ENCODE measurements at places on chromosomes 6 and 20.
A peak's percentile ranks its signal among the peaks of the same experiment; 100 is the strongest.

DNA sequence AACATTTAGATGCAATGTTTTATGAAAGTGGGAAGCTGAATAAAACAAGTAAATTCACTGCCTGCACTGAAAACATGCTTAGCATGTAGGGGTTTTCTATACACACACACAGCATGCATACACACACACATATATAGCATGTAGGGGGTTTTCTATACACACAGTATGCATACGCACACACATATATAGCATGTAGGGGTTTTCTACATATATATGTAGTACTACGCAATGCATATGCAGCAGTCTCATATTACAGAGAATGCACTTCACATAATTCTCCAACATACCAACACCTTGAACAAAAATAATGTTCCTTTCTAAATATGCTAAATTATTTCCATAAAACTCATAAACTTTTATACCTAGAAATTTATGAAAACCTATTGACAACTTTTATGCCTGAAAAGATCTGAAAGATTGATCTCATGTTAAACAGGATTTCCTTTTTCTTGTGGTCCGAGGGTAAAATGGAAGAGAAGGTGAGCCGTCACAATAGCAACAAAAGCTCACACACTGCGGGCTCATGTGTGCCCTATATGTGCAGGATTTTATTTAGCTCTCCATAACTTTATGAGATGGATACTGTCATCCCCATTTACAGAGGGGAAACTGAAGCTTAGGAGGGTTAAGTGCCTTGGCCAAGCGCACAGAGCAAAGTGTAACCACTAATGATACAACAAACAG lies 81.9 kb upstream of the TULP1 start:
- DNase-seq = no peak

- DNase-seq = peak; percentile 95
Measured at GRCh38 chr20:47356526-47357295, at the start of gene ZMYND8. ZMYND8 (minus strand) TSS chr20:47356699; CDS start chr20:47356670, 29 bp downstream.

DNA sequence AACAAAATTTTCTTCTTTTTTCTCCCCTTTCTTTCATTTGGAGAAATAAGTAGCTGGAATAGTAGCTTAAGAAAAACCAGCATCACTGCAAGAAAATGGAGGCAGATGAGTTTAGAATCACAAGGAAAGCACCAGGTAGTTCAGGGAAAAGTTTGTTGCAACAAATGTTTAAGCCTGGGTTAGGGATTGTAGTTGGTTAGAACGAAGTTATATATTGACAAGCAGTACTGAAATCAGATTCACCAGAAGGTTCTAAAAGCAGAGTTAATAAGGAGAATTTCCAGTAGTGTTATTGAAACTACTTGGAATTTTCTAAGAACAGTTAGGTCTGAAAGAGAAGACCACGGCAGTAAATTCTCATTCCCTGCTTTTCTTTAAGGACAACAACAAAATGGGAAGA lies 70.2 kb downstream of the BMP2 start:
- DNase-seq = no peak

DNA sequence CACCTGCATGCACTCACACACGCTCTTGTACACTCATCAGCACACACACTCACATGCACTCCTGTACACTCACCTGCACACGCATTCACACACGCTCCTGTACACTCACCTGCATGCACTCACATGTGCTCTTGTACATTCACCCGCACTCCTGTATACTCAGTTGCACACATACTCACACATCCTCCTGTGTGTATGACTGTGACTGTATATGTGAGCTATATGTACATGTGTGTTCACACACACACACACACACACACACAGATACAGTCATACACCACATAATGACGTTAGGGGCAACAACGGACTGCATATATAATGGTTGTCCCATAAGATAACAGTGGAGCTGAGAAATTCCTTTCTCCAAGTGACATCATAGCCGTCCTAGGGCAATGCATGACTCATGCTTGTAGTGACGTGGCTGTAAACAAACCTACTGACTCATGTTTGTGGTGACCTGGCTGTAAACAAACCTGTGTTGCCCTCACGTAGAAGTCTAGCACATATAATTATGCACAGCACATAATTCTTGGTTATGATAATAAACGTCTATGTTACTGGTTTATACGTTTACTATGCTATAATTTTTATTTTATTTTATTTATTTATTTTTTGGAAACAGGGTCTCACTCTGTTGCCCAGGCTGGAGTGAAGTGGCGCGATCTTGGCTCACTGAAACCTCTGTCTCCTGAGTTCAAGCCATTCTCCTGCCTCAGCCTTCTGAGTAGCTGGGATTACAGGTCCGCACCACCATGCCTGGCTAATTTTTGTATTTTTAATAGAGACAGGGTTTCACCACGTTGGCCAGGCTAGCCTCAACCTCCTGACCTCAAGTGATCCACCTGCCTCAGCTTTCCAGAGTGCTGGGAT lies 22.8 kb upstream of the TAF4 start:
- no peak for DNase-seq

DNA sequence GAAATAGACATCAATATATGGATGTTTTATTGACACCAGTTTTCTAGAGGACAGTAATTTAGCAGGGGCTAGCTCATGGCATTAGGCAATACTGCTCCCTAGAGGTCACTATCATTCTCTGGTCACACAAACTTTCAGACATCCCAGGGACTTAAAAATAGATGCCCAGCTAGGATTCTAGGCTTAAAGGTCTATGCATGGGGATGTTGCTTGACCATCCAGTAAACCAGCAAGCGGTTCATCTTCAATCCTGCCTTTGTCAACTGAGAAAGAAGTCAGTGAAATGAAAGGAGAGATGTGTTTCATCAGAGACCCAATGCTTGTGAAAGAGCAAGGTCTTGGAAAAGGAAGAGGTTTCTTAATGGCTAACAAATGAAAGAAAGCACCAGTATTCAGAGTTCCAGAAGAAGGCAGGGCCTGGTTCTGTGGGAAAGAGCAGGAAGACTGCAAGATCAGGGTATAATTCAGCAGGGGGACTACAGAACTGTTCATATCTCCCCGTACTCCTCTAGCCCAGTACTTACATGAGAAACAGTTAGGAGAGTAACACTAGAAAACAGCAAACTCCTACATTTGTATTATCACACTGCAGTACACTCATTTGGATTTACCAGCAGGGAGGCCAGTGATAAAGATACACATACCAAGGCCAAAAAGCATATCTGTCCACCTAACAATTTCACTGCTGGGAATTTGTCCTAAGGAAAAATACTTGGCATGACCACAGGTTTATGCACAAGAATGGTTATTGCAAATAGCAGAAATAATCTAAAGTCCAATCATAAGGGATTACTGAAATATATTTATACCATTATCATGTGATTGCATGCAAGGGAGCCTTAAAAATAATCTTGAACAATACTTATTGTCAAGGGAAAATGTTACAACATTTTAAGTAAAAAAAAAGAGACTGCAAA lies 151.4 kb upstream of the LAMA2 start:
- DNase-seq = no peak

DNA sequence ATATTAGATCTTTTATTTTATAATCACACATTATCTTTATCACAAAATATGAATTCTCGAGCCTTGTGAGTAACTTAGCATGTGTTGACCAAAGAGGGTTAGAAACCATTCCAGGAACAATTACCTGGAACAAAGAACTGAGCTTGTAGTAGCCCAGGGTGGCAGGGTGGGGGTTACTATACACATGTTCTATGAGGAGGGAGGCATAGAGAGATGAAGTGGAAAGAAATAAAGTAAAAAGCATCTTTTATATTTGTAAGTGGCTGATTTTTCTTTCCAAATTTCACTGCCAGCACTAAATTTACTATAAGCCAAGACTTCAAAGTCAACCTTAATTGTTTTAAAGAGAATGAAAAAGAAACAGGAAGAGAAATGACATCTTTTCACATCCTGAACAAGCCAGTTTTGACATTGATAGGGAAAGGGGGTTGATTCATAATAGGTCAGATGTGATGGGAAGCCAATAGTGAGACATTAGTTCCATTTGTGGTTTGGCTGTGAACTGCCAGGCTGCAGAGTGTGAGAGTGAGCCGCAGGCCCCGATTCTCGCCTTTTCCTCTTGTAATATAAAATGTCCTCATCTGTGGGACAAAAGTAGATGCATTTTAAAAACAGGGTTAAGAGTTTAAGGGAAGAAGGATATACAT lies 52.7 kb upstream of the MYB start:
- DNase-seq = peak; percentile 10

- no peak for DNase-seq
Measured at GRCh38 chr20:8129211-8129976, 2.7 kb upstream of the PLCB1 start.

GRCh38 chr6:51494342-51494741 lies 593.1 kb downstream of the PKHD1 start:
- DNase-seq = no peak

GRCh38 chr6:56368491-56368890 lies 121.1 kb upstream of the COL21A1 start:
- DNase-seq = no peak

GRCh38 chr6:154438882-154439415 lies 71.5 kb downstream of the CNKSR3 start:
- DNase-seq = no peak

- peak; percentile 39 for DNase-seq
Measured at GRCh38 chr6:154229786-154230185, 126.8 kb downstream of the IPCEF1 start.

DNA sequence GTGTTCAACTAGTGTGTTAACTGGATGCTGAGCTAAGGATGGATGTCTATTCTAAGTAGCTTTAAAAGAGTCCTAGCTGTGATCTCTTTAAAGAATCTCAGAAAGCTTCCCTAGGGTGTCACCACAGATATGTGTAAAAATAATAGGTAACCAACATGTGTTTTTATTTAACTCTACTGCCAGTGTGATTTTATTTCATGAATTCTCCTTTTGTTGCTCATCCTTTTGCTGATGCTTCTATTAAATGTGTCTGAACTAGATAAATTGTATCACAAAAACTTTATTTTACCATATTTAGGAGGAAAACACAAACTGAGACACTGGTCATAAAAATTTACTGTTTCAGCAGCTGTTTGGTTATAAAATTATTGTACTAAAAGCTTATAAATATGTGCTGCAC lies 809.4 kb upstream of the CITED2 start:
- DNase-seq = no peak

DNA sequence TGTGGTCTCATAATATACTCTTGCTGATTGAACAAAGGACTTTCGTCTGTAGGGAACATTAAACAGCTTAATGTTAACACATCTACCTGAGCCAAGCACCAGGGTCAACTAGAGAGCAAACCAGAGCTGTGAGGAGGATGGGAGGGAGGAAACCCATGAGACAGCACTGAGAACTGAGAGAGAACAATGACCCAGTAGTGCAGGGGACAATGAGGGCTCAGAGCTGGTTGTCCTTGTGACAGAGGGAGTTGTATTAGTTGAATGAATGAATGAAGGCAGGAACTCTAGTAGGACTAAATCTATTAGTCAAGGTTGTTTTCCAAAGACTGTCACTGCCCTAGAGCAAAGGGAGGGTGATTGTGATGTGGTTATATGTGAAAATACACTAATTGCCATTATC lies 28.2 kb upstream of the GSTA4 start:
- DNase-seq = no peak

- DNase-seq = no peak
Measured at GRCh38 chr20:11496380-11496779, 421.3 kb upstream of the BTBD3 start.

DNA sequence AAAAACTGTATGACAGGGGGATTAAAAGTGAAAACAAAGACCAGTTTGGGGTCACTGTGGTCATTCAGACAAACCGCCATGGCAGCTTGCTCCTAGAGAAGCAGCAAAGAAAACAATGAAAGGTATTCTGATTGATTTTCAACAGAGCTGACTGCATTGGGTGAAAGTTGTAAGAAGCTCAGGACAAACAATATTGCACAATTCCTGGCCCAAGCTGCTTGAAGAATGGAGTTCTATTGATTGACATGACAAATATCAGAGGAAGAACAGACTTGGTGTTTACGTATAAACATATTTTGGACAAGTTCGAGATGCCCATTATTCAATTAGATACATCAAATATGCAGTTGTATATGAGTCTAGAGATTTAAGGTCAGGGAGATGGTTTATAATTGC lies 62.0 kb downstream of the TRIM38 start:
- no peak for DNase-seq

DNA sequence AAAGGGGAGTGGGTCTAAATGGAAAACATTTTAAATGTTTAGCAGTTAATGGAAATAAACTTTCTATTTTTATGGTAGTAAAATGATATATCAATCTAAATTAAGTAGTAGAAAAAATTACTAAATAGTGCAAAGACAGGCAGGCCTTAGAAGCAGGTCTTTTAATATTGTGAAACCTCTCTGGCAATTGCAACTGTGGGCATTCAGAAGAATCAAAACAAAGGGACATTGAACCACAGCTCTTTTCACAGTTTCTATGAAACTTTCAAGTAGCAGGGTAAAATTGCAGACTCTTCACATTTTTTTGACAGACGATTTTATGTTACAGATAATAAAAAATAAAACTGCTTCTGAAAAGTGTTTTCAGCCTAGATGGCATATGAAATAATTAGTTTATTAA lies 533.7 kb downstream of the BCKDHB start:
- DNase-seq = no peak

DNA sequence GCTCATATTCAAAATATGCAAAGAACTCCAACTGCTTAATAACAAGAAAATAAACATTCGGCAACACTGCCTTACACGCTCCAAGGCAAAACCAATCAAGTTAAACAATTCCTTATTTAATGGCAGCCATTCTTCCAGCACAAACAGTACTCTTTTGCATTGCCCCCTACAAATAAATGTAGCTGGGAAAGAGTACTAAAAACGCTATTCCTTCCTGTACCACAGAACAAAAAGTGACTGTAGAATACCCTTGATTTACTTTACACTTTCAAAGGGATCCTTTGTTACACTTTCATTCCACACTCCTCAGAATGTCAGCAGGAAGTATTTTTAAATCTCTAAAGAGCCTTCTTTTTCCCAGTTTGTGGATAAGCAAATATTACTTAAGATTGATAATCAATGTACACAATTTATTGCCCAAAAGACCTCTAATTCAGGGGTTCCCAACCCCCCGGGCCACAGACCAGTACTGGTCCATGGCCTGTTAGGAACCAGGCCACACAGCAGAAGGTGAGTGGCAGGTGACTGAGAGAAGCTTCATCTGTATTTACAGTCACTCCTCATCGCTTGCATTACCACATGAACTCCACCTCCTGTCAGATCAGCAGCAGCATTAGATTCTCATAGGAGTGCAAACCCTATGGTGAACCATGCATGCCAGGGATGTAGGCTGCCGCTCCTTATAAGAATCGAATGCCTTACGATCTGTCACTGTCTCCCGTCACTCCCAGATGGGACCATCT lies 51.6 kb downstream of the MBOAT1 start:
- no peak for DNase-seq

DNA sequence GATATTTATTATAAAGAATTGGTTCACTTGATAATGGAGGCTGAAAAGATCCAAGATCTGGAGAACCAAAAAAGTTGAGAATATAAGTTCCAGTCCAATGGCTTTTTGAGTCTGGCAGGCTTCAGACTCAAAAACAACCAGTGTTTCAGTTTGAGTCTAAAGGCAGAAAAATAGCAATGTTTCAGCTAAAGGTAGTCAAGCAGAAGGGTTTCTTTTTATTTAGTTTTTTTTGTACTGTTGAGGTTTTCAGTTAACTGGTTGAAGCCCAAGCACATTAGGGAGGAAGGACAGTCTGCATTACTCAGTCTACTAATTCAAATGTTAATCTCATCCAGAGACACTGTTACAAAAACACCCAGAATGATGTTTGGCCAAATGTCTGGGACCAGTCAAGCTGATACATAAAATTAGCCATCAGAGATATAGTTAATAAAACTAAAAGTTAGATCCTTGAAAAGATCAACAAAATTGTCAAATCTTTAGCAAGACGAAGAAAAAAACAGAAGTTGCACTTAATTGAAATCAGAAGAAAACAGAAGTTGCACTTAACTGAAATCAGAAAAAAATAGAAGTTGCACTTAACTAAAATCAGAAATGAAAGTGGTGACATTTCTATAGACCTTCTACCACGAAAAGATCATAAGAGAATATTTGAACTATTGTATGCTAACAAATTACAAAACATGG lies 980.3 kb upstream of the FLRT3 start:
- no peak for DNase-seq

Data from stimulated activated CD4-positive, alpha-beta T cell treated with anti-CD3 and anti-CD28 coated beads, Interleukin-15, amount 100 ng/mL, for 1 hour (primary cell).